ENCODE measurements at places on chromosomes 2 and 18. TPM values are rescaled to one million over a fixed set of nuclear protein-coding genes. Genes with fewer than 3 reads are reported as not detected.

OXER1 gene
- 0.68 TPM for polyA plus RNA-seq

GALR1 gene
- polyA plus RNA-seq, result 0.02 TPM

- DNase-seq, result no peak
Measured at GRCh38 chr2:15334644-15335326, 226.3 kb downstream of the NBAS start.

DSG4 gene
- polyA plus RNA-seq, result not detected

- DNase-seq, result no peak
Measured at GRCh38 chr18:6951336-6952090, 166.1 kb downstream of the LAMA1 start.

All from right cardiac atrium (tissue), 5 donors.